ENCODE measurements at places on chromosomes 3 and 15. TPM values are rescaled to one million over a fixed set of nuclear protein-coding genes. Genes with fewer than 3 reads are reported as not detected.

GRCh38 chr15:38425269-38425668 is 28.7 kb upstream of the FAM98B start:
- no peak for DNase-seq

- no peak for DNase-seq
Measured at GRCh38 chr3:197547306-197548011, 8.3 kb downstream of the BDH1 start.

DNA sequence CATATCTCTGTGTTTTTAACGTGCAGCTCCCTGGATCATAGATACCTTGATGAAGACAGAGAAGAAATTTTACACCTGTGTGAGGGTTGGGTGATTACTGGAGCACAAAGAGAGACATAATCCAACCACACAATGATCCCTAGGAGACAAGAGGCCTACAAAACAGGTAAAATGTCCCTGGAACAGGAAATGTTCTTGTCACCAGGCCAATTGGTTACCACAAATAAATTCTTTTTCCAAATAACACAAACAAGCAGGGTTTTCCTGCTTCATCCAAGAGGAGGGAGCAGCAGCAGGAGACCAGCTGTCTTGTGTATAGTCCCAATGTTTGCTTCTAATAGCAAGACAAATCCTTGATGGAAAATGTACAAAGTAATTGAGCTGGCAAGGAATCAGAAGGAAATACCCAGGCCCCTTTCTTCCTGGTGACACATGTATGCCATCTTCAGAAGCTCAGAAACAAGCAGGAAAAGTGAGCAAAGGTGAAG is 1.4 kb downstream of the MGLL start:
- DNase-seq: peak; percentile 59

The ANKRD63 gene
- total RNA-seq: not detected

Data from mucosa of descending colon (tissue), 3 donors.